ENCODE measurements at places on chromosomes 4 and X. TPM values are rescaled to one million over a fixed set of nuclear protein-coding genes. Genes with fewer than 3 reads are reported as not detected.

The CABS1 gene
- polyA plus RNA-seq, result not detected

The PRRG1 gene
- polyA plus RNA-seq, result 15.4 TPM

The UGT8 gene
- polyA plus RNA-seq, result 0.02 TPM

The XAGE1B gene
- not detected for polyA plus RNA-seq

The ATOH1 gene
- polyA plus RNA-seq, result not detected

The GRIA3 gene
- polyA plus RNA-seq, result 27.7 TPM

The ARX gene
- not detected for polyA plus RNA-seq

The CPE gene
- polyA plus RNA-seq, result 0.33 TPM

The NR3C2 gene
- polyA plus RNA-seq, result 0.18 TPM

The TEX11 gene
- not detected for polyA plus RNA-seq

The ABCG2 gene
- polyA plus RNA-seq, result 0.65 TPM

The DGAT2L6 gene
- polyA plus RNA-seq, result not detected

The RAB40A gene
- 0.56 TPM for polyA plus RNA-seq

The NXF2B gene
- not detected for polyA plus RNA-seq
